Central memory CD4-positive, alpha-beta T cell (primary cell): ENCODE measurements at places on chromosomes 7 and 10.
A peak's percentile ranks its signal among the peaks of the same experiment; 100 is the strongest.

GRCh38 chr7:55903985-55904759 lies 16.9 kb downstream of the ZNF713 start:
- DNase-seq = no peak

DNA sequence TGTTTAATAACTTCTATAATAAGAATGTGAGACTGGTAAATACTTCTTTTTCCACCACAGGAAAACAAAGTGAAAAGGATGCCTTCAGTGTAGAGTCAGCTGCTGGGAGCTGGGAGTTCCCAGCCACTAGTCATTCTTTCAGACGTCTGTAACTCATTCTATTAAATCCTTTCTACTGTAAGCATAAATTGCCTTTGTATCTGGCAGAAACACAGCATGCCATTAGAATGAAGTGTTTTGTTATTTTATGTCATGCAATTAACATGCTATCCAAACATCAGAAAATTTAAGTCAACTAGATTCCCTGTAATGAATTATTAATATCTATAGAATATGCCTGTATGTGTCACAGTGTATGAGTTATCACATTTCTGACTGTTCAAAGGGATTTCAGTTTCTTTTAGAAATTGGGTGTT lies 14.3 kb downstream of the BPGM start:
- DNase-seq = no peak

DNA sequence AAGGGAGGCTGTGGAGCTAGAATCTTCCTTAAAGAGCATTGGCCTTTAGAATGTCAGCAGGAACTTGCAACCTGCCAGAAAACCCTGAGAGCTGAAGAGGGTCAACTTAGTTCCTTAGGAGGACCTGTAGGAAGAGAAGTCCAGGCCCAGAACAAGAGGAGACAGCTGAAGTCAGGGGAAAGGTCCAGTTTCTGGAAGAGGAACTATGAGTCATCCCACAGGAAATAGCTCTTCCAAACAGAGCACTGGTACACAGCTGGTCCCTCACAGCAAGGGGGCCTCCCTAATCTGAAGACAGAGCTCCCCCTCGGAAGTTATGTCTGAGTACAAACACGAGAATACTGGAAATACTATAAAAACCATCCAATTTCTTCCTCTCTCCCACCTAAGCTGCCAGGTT lies 98.9 kb downstream of the HERPUD2 start:
- DNase-seq = no peak

DNA sequence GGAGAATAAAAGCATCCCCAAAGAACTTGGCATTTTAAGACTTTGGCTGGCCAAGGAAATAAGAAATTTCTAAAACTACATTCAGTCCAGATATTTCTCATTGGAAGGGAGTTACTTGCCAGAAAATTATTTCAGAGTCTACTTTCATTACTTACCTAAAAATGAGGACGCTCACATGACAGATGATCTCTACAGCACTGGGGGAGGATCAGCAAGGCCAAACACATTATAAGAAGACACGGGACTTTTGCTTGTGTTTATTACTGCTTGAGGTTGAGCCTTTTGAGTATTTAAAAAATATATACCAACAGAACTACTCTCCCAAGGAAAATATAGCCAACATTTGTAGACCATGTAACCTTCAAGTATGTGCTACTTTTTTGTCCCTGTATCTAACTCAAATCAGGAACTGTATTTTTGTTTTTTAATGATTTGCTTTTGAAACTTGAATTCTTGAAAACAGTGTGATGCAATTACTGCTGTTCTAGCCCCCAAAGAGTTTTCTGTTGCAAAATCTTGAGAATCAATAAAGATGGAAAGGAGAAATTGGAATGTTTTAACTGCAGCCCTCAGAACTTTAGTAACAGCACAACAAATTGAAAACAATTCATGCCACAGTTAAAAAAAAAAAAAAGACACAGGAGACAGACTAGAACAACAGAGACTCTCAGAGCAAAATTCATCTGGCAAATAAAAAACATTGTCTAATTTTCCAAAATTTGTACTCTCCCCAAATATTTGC lies 128.1 kb downstream of the ZNF438 start:
- DNase-seq = no peak

- no peak for DNase-seq
These were observed 552.1 kb downstream of the TFEC start for GRCh38 chr7:115478426-115478825.

DNA sequence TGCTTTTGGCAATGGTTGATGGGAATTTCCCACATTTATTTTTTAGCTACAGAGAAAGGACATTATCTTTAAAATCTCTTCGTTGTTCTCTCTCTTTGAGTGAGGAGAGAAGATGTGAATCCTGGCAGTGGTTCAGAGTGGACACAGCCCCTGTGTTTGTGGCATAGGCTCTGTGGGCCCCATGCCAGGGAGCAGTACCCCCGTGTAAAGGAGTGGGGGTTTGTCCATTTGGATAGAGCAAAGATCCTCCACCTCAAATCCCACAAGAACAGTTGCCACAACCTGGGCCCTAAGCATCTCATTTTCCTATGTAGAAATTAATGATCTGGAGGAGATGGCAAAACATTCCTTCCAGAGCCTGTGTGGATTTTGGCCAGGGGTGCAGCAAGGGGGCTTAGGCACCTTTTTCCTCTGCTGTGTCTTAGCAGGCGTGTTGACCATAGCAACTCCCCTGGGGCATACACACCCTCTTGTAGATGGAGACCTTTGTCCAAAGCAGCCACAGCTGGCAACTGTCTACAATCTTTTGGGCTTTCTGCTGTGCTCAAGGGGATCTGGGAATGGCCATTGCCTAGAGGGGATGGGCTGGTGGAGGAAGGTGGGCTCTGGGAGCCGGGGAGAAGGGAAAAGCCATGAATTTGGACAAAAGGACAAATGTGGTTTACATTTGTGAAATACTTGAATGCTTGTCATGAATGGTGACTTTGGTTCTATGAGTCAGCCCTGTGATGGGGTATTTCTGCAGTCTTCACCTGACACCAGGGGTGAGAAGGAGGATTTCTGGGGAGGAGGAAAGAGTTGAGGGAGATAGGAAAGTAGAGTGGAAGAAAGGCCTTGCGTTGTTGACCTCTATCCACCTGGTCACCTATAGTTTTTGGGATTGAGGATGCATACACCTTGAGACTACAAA lies 92.0 kb downstream of the TCF7L2 start:
- no peak for DNase-seq

DNA sequence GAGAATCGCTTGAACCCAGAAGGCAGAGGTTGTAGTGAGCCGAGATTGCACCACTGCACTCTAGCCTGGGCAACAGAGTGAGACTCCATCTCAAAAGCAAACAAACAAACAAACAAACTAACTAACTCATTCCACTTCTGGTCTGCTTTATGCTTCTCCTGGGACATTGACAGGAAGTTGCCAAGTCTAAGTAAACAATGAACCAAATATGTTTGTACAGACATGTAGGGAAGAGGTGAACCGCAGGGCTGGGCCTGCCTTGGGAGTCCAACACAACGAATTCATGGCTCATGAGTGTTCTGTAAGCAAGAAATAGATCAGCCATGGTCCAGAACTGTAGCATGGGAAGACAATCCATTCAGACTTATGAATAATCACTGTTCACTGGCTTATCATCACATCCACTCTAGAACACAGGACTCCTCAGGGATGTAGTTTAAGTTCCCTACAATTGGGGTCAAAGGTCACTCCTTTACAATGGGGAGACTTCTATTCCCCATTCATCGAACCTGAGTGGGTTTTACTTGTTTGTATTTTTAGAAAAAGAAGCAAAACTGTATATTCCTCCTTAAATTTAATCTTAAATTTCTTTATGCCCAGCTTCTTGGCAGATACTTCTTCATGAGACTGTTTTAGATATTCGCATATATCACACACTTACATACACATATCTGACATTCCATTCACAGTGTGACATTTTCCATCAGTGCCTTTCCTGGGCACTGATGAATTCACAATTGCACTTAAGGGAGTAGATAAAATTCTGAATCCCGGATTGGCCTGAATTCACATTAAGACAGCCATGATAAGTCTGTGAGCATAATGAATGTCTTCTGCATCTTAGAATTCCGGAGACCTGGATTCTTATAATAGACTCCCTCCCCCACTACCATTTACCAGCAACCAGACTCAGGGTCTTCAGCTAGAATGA lies 159.1 kb upstream of the EEPD1 start:
- no peak for DNase-seq

DNA sequence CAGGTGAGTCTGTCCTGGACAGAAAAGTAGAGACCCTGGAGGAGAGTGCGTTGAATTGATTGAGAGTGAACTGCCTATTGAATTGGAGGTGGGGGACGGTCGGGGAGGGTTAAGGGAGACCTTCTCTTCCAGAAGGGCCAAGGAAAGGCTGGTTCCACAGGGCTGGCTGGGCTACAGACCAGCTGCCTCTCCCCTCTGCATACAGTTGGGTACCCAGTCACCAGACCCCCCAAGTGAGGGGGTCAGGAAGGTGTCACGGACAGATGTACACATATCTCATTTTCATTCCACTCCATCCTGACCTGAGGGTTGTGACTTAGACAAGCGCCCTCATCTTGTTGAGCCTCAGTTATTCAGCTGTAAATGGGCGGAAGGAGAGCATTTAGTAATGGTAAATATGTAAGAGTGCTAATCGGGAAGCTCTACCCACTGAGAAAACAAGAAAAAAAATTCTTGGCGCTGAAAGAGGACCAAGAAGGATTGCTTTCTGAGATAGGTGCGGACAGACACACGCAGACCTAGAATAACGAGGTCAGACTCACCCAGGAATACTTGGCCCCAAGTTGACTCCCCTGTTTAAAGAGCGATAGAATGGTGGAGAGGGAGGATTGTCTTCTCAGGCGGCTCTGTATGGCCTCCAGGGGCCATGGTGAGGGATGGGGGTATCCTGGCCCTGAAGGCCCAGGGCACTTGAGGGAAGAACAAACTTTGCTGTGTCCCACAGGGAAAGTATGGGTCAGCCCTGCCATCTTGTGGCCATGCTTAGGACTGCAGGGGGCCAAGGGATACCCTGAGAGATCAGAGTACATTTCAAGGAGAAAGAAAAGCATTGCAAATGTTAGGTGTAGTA lies 7.2 kb upstream of the MBL2 start:
- no peak for DNase-seq

- DNase-seq = no peak
These were observed 82.5 kb downstream of the VWDE start for GRCh38 chr7:12320987-12321647.

- no peak for DNase-seq
These were observed 106.6 kb downstream of the DKK1 start for GRCh38 chr10:52420656-52421055.

DNA sequence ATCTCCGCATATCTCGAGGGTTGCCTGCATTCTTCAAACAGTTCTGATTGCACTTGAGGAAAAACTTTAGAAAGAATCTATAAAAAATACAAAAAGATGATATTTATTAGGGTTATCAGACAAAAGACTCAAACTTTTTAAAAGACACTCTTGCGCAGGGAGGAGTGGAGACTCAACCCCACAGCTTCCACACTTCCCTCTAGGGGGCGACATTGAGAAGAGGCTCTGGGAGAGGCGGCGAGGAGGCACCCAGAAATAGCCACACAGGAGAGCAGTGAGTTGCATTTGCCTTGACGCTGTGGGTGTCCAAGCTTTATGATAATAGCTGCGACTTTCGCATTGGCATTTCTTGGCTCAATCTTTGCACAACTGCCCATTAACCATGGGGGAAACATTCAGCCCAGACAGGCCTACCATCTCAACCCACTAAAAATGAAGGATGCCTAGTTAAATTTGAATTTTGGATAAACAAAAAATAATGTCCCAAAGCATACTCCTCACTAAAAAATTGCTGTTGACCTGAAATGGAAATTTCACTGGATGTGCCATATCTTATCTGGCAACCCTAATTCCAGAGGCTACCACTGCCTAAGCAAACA lies 86.2 kb downstream of the EBF3 start:
- peak; percentile 8 for DNase-seq

DNA sequence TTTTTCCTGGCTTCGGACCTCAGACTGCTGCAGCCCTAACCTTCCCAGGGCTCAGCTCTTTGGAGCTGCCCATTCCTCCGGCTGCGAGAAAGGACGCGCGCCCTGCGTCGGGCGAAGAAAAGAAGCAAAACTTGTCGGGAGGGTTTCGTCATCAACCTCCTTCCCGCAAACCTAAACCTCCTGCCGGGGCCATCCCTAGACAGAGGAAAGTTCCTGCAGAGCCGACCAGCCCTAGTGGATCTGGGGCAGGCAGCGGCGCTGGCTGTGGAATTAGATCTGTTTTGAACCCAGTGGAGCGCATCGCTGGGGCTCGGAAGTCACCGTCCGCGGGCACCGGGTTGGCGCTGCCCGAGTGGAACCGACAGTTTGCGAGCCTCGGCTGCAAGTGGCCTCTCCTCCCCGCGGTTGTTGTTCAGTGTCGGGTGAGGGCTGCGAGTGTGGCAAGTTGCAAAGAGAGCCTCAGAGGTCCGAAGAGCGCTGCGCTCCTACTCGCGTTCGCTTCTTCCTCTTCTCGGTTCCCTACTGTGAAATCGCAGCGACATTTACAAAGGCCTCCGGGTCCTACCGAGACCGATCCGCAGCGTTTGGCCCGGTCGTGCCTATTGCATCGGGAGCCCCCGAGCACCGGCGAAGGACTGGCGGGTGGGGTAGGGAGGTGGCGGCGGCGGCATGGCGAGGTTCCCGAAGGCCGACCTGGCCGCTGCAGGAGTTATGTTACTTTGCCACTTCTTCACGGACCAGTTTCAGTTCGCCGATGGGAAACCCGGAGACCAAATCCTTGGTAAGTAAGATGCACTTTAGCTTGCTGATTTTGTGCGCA lies at the start of gene PLXDC2:
Gene PLXDC2 (plus strand): TSS at position 22 of the 820 bp plus-strand sequence.
- DNase-seq = no peak

- no peak for DNase-seq
These were observed 83.7 kb downstream of the KIF20B start for GRCh38 chr10:89785095-89785494.

DNA sequence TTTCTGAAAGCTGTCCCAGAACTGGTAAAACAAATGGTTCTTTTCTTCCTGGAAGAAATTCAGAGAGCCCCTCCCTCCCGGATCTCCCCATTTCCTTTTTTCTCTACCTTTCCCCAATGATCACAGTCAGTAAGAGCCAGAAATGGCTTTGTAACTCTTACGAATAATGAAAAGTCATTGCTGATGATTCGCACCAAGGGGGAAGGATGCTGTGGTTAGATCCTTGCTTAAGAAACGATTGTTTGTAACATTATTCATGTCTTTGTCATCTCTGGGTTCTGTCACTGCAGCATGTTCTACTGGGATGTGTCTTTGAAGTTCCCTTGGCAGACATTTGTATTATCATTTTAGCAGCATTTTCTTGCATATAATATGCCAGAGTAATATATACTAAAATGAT lies 138.9 kb downstream of the CACNB2 start:
- DNase-seq = no peak
